ENCODE measurements at places on chromosomes 7 and 10.

DNA sequence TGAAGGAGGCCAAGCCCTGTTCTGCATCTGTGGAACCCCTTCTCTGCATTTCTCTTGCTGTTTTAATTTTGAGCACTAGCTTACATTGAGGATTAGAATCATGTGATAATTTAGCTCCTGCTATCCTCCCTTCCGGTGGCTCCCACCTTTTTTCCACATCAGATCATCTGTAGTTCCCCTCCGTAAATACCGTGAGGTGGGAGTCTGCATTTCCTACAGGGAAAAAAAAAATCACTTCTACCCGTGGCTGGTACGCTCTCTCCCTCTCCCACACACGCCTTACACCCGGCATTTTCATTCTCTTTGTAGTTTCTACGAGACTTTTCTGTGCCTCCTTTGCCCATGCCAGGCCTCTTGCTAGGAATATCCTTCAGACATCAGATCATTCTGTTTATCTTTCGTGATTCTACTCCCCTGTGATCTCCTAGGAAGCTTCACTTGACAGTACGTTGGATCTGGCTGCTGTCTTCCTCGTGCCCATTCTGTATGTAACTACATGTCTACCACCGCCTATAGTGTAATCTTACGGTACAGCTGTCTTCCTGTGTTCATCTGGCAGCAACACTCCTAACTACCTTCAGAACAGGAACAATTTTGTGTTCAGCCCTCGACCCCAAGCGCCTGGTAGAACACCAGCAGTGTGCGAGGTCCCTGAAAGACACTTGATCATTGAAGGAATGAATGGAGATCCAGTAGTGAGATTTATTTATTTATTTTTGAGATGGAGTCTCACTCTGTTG lies 41.7 kb upstream of the OCM start:
- no peak for DNase-seq

DNA sequence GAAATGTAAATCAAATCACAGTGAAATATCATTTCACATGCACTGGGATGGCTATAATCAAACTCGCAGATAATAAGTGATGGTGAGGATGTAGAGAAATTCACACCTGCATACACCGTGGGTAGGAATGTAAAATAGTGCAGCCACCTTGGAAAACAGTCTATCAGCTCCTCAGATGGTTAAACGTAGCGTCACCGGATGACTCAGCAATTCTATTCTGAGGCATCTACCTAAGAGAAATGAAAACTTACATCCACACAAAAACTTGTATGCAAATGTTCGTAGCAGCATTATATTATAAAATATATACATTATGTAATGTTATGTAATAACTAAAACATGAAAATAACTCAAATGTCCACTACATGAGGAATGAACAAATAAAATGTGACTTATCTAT lies 38.9 kb downstream of the SH3PXD2A start:
- DNase-seq: no peak

GRCh38 chr7:98556288-98556687 lies 60.8 kb upstream of the NPTX2 start:
- no peak for DNase-seq

DNA sequence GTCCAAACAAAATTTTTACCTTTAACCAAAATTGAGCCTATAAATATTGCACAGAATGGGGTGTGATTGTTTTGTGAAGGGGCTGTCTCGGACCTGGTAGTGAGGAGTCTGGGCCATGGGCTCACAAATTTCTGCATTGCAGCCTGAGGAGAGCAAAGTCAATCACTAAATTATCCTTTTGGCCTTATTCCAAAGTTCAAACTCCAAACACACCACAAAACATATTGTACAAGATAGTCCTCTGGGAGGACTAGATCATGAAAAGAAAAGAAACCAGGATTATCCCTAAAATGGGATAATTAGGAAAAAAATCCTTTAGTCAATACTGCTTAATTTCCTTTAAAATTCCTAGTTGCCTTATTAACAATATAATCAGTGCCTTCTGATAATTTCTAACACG lies 115.5 kb downstream of the BUB3 start:
- no peak for DNase-seq

DNA sequence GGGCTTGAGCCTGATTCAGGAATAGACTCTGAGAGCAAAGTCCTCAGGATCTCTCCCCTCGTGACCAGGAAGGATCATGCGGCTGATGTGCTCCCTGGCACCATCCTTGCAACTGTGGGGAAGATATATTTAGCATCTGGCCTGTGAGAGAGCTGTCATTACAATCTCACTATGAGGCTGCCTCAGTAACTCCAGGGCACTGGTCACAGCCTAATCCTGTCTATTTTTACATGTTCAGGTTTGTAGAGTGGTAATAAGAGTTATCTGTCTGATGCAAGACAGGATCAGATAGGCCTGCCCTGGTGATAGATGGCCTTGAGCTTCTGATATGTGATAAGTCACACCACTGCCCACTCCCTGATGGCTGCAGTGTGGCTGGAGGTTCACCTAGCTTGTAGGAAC lies 50.7 kb downstream of the PPP1R3C start:
- no peak for DNase-seq

DNA sequence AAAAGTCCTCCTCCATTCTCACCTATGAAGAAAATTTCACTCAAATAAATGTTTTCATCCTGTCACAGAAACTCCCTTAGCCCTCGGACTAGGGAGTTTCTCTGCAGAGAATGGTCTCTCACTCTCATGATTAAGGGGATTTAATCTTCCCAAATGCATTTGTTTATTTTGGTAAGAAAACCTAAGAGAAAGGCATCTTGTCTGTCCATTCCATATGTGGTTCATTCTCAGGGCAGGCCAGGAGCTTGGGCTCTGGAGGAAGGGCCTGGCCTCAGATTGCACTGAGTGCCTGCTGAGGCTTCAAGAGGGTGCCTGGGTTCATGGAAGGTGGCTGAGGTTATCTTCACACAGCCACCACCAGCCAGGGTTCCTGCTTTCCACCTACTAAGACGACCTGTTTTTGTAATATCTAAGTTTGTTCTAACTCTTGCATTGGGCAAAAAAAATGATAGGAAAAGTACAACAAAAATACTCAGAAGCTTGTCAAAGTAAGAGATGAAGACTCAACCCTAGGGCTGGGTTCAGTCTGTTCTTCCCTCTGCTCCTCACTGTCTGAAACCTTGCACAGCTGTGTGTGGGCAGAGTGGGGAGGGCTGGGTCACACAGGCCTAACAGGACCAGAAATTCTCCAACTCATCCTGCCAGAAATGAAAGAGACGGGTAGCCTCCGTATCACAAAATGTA lies 186.7 kb downstream of the CXCL12 start:
- DNase-seq: no peak

DNA sequence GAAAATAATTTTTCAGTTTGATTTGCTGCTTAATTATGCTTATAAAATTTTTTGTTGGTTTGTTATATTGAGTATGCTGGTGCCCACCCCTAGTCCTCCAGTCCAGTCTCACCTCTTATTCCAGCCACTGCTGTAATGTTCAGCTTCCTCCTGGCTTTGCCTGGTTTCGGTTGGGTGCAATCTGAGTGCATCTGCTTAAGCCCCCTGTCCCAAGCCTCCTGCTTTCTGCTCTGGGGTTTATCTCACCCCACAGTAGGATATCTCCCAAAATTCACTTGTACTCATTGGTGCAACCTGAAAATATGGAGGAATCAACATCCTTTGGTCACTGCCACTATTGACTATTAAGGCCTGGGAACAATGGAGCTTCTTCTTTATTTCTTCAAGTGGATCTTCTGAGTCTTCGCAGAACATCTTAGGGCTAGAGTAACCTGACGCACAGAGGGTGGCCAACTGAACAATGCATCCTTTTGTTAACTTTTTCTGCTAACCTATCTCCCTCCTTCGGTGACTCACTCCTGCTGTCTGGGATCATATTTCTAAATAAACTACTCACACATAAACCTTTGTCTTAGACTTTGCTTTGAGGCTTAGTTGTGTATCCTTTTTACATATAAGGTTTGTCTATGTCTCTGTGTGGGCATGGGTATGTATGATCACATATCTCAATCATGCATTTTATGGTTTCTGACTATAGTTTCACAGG lies 19.1 kb upstream of the SOSTDC1 start:
- DNase-seq: no peak

DNA sequence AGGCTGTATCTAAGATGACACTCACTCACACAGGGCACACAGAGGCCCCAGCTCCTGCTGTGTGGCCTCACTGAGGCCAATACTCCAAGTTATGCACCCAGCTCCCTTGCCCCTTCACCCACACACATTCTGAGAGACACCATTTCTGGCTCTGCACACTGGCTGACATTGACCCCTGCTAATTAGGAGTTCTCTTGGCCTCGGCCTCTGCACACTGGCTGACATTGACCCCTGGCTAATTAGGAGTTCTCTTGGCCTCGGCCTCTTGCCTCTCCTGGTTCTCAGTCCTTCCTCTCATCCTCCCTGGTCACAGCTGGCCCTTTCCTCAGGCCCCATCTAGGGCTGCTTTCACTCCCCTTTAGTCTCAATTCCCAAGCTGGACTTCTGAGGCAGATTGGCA lies 97.3 kb downstream of the GRID1 start:
- DNase-seq: no peak

DNA sequence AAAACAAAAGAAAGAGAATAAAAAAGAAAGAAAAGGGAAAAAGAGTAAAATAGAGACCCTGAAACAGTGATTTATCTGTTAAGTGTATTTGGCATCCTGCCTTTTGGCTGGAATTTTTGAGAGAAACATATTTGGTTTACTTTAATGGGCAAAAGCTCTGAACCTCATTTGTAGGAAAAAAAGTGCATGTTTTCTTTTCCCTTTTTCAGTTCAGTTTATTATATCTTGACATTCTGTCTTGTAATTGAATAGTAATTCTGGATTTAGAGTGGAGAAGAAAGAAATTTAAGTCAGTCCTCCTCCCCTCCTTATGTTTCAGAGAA lies 69.5 kb downstream of the ARID5B start:
- no peak for DNase-seq
